ENCODE measurements at places on chromosomes 12 and 14.

- DNase-seq, result no peak
Observed at GRCh38 chr12:112711507-112711906, 80.0 kb upstream of the RPH3A start.

- DNase-seq, result no peak
Observed at GRCh38 chr12:55974308-55974730, 441 bp downstream of the RAB5B start.

DNA sequence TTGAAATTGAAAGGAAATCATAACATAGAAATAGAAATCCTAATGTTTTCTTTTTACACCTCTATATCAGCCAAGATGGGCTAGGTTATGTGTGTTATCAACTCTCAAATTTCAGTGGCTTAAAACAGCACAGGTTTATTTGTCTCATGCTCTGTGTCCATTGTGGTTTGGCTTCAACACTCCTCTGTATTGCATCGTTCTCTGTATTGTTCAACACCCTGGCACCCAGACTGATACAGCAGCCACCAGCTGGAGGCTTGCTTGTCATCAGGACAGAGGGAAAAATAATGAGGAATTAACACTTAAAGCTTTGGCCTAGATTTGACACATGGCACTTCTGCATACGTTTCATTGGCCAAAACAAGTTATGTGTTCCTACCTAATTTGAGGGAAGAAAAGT lies 234.2 kb upstream of the ARHGAP5 start:
- no peak for DNase-seq

GRCh38 chr12:2739832-2740641 lies 54.7 kb upstream of the FKBP4 start:
- no peak for DNase-seq

DNA sequence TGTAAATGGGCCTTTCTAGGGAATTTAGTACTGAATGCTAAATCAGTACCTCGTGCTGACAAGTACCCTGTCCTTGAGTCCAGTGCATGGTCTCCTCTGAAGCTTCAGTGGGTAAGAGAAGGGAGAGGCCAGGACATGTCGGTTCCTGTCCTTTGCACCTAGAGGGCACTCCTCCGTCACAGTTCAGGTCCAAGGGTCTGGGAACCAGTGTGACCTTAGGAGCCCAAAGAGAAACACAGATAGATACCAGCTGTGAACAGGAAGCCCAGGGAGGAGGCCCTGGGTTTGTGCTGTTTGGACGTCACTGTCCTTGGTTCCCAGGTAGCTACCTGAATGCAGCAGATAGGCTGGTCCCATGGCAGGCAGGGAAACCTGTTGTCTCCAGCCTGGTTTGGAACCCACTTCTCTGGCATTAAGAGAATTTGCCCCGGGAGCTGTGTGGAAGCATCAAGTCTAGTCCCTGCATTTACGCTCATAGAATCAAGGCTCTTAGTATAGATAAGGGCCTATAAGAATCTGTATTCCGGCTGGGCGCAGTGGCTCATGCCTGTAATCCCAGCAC lies 3.9 kb upstream of the FGF23 start:
- DNase-seq, result no peak

DNA sequence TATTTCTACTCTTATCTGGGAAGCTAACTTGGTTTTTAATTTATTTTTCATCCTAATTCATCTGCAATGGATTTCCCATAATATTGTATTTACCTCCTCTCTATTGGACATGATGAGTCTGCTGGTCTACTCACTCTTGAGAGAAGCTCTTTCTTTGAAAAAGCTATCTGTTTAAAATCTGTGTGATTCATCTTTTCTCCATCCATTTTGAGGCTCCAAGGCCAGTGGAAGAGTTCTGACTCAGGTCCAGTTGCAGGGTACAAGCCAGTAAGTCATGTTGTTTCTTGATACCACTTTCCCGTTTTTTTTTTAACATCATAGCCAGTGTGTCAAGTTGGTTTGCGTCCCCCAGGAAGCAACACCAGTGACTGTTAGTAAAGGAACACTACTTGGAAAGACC lies 160.3 kb upstream of the BMP4 start:
- DNase-seq, result no peak

DNA sequence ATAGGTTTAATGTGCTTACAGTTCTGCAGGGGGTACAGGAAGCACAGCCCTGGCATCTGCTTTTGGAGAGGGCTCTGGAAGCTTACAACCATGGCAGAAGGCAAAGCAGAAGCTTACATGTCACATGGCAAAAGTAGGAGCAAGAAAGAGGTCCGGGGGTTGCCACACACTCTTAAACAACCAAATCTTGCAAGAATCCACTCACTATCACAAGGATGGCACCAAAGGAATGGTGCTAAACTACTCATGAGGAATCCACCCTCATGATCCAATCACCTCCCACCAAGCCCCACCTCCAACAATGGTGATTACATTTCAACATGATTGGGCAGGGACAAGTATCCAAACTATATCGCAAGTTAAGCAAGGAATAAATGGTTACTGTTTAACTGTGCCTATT lies 255.8 kb upstream of the AVPR1A start:
- DNase-seq, result no peak

- no peak for DNase-seq
Observed at GRCh38 chr12:76967181-76967885, 88.5 kb upstream of the CSRP2 start.

- no peak for DNase-seq
Observed at GRCh38 chr14:77950371-77951063, 150.6 kb downstream of the ADCK1 start.
